ENCODE measurements at places on chromosomes 4 and X. TPM values are rescaled to one million over a fixed set of nuclear protein-coding genes. Genes with fewer than 3 reads are reported as not detected.

PORCN gene
- total RNA-seq: 10.4 TPM

LUZP4 gene
- not detected for total RNA-seq

SLITRK2 gene
- not detected for total RNA-seq

TRO gene
- total RNA-seq: 30.3 TPM

SYN1 gene
- under 0.01 TPM for total RNA-seq

PAGE2 gene
- total RNA-seq: not detected

COX7B2 gene
- total RNA-seq: not detected

NXF2B gene
- total RNA-seq: not detected

LNX1 gene
- 4.5 TPM for total RNA-seq

TTC29 gene
- not detected for total RNA-seq

MTNR1A gene
- total RNA-seq: 0.23 TPM

SYNPO2 gene
- total RNA-seq: 48.1 TPM

SPARCL1 gene
- total RNA-seq: not detected

PCDH11X gene
- not detected for total RNA-seq

RHOXF2B gene
- not detected for total RNA-seq

PPEF2 gene
- total RNA-seq: not detected
